ENCODE measurements at places on chromosomes 12 and 14.

- no peak for DNase-seq
Observed at GRCh38 chr14:105161964-105162668, 6.5 kb downstream of the JAG2 start.

DNA sequence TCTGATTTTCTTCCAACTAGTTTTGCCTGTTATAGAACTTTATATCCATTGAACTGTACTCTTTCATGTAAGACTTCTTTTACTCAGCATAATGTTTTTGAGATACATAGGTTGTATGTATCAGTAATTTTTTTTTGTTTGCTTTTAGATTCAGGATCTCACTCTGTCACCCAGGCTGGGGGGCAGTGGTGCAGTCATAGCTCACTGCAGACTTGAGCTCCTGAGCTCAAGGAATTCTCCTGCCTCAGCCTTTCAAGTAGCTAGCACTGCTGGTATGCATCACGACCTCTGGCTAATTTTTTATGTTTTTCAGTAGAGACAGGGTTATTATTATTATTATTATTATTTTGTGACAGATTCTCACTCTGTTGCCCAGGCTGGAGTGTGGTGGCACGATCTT lies 65.0 kb upstream of the DDHD1 start:
- no peak for DNase-seq

DNA sequence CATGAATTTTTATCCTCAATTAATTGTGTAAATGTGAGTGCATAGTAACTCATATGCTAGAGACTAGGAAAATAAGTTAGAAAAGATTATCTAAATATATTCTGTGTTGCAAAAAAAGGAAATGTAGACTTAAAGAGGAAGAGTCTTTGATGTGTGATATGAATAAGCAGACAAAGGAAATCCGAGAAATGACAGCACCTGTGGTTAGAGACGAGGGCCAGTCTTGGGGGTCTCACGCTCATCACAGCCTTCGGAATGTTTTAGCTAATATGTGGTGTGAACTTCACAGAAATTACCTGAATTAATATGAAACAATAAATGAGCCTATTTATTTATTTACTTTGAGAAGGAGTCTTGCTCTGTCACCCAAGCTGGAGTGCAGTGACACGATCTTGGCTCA lies 11.6 kb downstream of the ATP6V0A2 start:
- no peak for DNase-seq

DNA sequence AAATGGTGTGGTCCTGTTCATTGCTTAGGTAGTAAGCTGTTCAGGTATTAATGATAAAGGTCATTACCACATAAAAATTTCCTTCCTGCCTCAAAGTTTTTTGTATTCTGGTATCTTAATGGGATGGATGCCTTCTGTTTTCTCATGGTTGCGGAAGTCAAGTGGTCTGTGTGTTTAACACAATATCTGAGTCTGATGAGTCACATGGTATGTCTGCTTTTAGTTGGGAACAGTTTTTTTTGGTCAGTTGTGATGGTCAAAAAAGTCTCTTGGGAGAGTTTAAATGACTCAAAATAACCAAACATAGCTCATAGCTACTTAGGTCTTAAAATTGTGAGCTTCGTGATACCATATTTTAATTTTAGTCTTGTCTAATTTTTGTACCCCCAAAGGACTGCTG lies 40.7 kb downstream of the STK38L start:
- no peak for DNase-seq

- DNase-seq, result no peak
Observed at GRCh38 chr12:115437061-115437567, 753.1 kb upstream of the TBX3 start.

GRCh38 chr14:102492531-102492910 lies 17.1 kb downstream of the ANKRD9 start:
- DNase-seq, result no peak

GRCh38 chr12:120761519-120761934 lies 35.9 kb downstream of the ACADS start:
- no peak for DNase-seq

DNA sequence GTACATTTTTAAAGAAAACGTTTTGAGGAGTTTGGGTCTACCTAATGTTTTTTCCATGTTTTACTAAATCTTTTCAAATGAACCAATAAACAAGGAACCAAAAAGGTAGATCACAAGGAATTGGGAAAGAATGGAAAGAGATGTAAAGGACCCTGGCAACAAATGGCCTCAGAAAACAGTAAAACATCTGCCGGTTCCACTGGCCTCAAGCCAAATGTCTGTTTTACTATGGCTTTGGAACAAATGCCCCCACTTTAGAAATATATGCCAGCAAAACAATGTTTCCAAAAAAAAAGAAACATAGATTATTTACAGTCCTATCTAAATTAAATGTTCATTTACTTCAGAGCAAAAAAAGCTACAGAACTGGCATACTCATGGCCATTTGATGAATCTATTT lies 3.0 kb downstream of the TRMT5 start:
- DNase-seq, result no peak

DNA sequence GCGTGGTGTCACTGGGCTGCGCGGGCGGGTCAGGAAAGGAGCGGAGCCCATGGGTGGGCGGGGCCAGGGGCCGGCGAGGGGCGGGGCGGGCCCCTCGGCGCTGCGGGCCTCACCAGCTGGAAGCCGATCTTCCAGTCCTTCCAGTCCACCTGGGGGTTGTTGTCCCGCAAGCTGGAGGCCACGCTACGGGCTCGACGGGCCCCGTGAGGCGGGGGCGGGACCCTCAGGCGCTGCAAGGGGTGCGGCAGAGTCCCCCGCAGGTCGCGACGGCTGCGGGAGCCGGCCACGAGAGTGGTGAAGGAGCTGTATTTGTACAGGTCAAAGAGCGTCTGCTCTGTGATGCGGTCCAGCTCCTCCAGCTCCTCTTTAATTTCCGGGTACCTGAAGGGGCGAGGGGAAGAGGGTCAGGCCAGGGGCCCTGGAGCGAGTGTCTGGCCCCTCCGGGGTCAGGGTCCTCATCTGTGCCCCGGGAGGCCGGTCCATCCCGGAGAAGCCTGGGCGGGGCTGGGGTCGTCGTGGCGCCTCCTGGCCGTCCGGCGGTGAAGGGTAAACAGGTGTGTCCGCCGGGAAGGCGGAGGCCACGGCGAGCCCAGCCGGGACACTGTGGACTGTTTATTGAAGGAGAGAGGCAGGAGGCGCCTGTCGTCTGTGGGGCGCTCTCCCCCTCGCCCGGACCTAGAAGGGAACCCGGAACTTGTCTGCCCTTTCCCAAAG lies 11.9 kb downstream of the SCNN1A start:
- DNase-seq, result peak; percentile 73

- no peak for DNase-seq
Observed at GRCh38 chr14:84095681-84096080, 1434.3 kb upstream of the FLRT2 start.

DNA sequence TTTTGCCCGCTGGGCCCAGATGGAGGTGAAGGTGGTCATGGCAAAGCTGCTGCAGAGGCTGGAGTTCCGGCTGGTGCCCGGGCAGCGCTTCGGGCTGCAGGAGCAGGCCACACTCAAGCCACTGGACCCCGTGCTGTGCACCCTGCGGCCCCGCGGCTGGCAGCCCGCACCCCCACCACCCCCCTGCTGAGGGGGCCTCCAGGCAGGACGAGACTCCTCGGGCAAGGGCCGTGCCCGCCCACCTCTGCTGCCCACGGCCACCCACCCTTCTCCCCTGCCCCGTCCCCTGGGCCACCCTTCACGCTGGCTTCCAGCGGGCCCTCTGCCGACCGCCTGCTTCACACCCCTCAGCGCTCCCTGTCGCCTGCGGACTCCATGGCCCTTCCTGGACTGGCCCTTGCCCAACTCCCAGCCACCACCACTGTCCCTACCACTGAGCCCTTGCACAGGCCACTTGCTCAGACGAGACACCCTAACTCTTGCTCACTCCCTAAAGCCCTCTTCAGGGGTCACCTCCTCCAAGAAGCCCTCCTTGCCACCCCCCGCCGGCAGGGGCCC lies 42.5 kb downstream of the CYP46A1 start:
- DNase-seq, result no peak

GRCh38 chr12:15047611-15048010 lies 74.8 kb downstream of the PDE6H start:
- DNase-seq, result no peak

GRCh38 chr14:70748422-70748821 lies 60.9 kb downstream of the MAP3K9 start:
- no peak for DNase-seq

DNA sequence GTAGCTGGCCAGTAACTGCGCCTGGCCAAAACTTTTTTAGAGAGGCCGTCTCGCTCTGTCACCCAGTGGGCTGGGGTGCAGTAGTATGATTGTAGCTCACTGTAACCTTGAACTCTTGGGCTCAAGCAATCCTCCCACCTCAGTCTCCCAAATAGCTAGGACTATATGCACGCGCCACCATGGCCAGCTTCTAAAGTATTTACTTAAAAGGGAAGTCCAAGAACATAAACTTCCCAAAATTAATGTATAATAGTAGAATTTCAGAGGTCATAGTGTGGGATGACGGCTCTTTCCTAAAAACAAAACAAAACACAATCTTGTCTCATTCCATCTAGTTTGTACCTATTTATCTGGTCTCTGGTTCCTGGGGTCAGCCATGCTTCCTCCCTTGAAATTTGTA lies 42.2 kb upstream of the FOS start:
- no peak for DNase-seq

- no peak for DNase-seq
Observed at GRCh38 chr14:45177076-45177475, 41.3 kb downstream of the FANCM start.

- DNase-seq, result no peak
Observed at GRCh38 chr12:91603060-91603459, 420.4 kb upstream of the DCN start.

GRCh38 chr12:51911788-51912711 lies 4.7 kb downstream of the ACVRL1 start:
- no peak for DNase-seq

- no peak for DNase-seq
Observed at GRCh38 chr12:20376984-20377383, 8.6 kb downstream of the PDE3A start.

GRCh38 chr14:33307691-33308251 lies 369.1 kb downstream of the NPAS3 start:
- no peak for DNase-seq

DNA sequence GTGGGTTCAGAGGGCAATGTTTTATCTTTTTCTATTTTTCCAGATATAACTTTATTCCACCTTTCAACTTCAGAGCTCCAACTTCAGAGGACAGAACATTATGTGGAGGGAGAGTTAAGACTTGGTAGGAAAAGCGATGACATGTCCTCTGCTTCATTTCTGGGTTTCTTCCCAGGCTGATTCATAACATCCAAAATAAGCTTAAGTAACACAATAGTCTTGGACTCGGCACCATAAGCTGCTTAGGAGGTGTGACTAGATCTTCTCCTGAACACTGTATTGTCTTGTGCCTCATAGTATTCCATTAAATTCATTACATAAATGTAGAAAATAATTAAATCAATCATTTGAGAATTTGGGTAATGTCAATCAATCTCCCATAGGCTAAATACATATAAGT lies 95.5 kb upstream of the PDE3A start:
- no peak for DNase-seq

DNA sequence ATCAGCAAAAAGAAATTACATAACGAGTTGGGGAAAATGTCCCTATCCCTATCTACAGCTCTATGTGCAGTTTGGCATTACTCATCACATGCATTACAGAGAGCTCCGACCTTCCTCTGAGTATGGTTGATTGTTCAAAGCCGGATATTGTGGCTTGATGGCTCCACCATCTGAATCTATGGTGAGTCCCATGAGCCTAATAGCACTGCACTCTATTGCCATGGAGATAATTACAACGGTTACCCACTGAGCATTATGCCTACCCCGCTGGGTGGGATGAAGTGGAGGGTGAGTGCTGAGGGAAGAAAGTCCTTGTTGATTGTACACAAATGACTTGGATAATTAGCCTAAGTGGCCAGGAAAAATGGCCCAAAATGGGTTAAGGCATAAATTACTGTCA lies 800.5 kb downstream of the NRXN3 start:
- no peak for DNase-seq

DNA sequence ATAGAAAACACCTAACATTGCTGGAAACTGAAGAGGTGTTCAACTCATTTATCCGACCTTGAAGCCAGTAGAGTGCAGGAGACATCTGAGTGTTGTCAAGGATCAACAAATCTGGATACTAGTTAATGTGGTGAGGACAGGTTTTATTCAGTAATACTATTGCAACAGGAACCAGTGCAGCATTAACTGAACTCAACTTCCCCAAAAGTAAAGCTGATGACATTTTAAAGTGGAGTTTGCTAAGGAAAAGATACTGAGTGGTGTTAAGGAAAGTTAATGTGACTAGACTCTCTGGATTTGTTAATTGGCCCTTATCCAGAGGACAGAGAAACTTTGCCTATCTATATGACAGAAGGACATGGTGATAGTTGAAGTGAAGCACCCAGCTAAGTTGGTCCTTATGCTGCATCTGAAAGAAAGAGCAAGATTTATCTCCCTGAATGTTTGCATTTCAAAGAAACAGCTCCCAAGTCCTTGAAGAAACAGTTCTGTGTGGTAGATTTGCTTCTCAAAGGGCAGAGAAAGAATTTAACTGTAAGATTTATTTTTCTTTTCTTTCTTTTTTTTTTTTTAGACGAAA lies 1.2 kb upstream of the CLEC7A start:
- no peak for DNase-seq

GRCh38 chr12:1723721-1724120 lies 32.9 kb downstream of the ADIPOR2 start:
- DNase-seq, result no peak

DNA sequence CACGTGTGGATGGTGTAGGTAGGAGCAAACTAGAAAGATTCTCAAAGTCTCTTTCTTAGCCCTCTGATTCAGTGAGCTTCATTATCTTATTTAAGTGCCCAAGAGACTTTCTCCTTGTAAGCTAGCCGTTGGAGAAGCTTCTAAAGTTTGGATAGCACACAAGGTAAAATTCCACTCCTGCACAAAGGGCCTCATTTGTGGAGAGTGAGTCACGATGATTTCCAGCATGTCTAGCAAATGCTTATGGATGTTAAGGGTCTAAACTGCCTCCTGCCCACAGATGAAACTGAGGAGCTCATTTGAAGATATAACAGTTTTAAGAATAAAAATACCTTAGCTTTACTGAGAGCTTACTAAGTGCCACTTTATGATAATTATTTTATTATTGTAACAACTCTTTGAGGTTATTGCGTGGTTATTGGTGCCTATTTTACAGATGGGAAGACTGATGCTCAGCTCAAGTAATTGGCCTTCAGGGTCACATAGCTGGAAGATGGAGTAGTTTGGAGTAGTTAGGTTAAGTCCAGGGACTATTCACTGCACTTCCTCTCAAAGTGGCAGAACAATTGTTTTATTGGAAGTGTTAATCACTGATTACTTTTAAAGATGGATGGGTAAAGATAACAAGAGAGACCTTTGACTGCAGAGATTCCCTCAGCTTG lies 78.7 kb upstream of the HIF1A start:
- no peak for DNase-seq

- DNase-seq, result no peak
Observed at GRCh38 chr12:103573185-103573584, 13.9 kb upstream of the STAB2 start.

GRCh38 chr14:54594537-54594936 lies 27.6 kb downstream of the SAMD4A start:
- no peak for DNase-seq

- DNase-seq, result no peak
Observed at GRCh38 chr12:89468648-89469326, 55.8 kb downstream of the GALNT4 start.

GRCh38 chr14:38053666-38054065 lies 154.0 kb upstream of the SSTR1 start:
- no peak for DNase-seq
